Fibroblast of skin of scalp (primary cell): ENCODE measurements at places on chromosomes 3 and 15.
A peak's percentile ranks its signal among the peaks of the same experiment; 100 is the strongest.

DNA sequence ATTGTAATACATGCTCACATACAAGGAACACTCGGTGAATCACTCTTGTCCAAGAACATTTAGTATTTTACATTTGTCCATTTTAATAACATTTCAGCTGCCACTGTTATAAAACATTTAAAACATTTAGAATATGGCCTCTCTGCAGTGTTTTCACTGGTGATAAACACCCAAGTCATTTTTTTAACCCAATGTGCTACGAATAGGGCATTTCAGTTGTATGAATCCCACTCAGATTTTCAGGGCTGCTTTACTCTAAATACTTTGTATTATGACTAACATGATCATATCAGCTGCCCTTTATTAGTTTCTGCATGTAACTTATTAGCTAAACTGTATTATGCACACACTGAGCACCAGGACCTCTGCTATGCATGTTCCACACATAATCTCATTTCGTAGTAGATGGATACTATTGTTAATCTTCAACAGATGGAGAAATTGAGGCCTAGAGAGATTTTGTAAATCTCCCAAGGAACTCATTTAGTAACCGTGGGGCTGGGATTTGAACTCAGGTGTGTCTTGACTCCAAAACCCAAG, 148.6 kb upstream of the CDIN1 start:
- DNase-seq = peak; percentile 47

DNA sequence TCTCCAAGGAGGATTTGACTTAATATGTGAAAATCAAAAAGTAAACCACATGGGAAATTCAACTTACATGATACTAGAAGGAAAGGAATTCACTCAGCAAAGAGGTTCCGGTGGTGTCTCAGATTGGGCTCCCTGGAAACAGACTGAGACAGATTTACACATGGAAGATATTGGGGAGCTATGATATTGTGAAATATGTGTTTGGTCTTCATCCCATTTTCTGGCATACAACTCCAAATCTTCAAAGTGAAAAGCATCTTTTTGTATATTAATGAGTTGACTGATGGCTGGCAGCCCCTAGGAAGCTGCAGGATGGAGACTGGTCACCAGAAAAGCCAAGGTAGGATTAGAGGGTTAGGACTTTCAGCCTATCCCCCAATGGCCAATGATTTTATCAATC, 29.3 kb downstream of the GRK7 start:
- DNase-seq = no peak

- DNase-seq = no peak
These were observed 44.4 kb upstream of the SSR3 start for GRCh38 chr3:156599089-156599874.

DNA sequence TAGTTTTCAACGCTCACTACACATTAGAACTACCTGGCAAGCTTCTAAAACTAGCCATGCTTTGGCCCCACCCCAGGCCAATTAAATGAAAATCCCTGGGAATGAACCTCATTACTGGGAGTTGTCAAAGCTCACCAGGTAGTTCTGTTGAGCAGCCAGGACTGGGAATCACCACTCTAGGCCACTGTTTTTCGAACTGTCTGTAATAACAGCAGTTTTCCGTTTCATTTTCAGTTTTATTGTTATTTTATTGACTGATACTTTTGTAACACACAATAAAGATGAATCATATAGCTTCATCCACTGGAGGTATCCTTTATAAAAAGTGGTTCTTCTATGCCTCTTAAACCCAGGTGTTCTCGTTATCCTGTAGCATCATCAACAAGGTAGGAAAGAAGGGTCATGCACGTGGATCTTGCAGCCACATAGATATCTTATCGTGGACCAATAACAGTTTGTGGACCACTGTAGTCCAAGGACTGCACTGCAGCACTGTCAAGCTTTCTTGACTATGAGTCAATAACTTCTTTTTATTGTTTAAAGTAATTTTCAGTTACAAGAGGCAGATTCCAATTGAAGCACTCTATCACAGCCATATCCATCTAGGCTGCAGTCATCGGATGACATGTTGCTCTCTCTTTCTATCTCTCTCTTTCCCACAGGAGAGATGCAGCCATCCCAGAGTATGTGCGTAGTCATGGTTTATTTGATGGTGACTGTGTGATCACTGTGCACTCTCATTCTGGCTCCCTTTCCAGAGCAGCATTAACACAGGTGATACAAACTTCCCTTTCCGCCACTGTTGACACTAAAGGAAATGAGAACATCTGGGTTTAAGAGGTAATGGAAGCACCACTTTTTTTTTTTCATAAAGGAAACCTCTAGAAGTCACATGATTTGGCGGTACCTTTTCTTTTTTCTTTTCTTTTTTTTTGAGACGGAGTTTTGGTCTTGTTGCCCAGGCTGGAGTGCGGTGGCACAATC, 39.0 kb upstream of the BLM start:
- DNase-seq = no peak

- no peak for DNase-seq
These were observed 18.6 kb downstream of the IQSEC1 start for GRCh38 chr3:13054341-13055285.

DNA sequence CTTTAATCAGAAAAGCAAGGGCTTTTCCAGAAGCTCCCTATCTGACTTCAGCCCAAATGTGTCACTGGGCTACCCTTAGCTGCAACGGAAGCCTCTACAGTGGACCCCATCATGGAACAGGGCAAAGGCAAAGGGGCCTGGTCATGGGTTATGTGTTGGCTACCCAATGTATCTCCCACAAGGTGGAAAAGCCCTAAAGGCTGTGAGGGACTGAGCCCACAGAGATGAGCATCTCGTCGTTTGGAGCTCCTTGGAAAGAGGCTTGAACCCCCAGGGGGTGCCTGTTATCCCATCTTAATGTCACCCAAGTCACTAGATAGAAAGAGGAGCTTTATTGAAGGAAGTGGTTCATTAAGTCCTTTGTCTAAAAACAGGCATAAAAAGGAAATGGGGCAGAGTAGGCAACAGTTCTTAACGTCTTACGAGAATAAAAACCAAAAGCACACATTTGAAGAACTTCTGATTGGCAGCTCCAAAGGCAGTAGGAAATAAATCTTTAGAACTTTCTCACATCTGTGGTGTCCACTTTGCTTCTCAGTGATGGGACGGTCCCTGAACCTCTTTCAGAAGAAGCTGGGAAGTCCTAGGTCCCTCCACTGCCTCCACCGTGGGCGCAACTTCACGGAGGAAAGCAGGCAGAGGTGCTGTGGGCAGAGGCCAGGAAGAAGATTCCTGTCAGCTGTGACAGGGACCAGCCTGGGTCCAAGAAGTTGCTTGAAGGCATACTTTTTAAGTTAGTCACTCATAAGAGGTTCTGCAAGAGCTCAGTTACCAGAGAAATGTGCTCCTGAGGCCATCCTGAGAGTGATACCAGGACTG, 93.7 kb downstream of the MYLK start:
- peak; percentile 45 for DNase-seq

- DNase-seq = no peak
These were observed 8.1 kb downstream of the CHRNA5 start for GRCh38 chr15:78573416-78573815.

- peak; percentile 45 for DNase-seq
These were observed 460.7 kb upstream of the RASGRP1 start for GRCh38 chr15:39025321-39025720.

DNA sequence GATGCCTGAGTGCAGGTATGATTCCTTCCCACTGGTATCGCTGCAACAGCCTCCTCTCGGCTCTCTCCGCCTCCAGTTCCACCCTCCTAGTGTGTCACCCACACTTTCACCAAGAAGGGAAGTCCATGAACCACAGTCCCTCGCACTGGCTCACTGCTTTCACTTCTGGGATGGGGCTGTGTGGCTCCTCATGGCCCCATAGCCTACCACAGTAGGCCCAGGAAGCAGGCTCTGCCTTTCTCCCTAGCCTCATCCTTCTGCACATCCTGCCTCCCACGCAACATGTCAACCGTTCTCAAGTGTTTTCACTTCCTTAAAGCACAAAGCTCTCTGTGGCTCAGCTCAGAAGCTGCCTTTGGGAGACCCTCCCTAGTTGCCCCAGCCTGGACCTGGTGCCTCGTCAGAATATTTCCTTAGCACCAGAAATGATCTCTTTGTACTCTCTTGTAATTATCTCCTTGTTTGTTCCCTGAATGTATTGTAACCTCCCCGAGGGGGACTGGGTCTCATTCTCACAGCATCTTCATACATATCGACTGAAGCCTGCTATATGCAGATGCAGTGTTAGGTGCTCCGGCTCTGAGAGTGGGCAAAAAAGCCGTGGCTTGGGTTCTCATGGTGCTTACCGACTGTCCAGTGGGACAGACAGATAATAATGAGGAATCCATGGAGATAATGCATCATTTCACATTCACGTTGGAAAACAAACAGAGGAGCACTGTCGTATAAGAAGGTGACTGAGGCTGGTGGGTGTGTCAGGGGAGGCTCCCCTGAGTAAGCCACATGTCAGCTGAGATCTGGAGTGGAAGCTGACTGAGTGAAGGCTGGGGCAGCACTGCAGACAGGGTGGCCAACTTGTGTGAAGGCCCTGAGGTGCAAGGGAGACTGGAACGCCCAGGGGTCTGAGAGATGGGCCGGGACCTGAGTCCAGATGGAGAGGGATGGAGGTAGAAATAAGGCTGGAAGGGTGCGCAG, 107.1 kb downstream of the DGKG start:
- no peak for DNase-seq
